AG10803 (cell line): ENCODE measurements at places on chromosomes 5 and 9.
A peak's percentile ranks its signal among the peaks of the same experiment; 100 is the strongest.

GRCh38 chr5:125408448-125409233 lies 662.2 kb upstream of the ZNF608 start:
- DNase-seq = peak; percentile 82

DNA sequence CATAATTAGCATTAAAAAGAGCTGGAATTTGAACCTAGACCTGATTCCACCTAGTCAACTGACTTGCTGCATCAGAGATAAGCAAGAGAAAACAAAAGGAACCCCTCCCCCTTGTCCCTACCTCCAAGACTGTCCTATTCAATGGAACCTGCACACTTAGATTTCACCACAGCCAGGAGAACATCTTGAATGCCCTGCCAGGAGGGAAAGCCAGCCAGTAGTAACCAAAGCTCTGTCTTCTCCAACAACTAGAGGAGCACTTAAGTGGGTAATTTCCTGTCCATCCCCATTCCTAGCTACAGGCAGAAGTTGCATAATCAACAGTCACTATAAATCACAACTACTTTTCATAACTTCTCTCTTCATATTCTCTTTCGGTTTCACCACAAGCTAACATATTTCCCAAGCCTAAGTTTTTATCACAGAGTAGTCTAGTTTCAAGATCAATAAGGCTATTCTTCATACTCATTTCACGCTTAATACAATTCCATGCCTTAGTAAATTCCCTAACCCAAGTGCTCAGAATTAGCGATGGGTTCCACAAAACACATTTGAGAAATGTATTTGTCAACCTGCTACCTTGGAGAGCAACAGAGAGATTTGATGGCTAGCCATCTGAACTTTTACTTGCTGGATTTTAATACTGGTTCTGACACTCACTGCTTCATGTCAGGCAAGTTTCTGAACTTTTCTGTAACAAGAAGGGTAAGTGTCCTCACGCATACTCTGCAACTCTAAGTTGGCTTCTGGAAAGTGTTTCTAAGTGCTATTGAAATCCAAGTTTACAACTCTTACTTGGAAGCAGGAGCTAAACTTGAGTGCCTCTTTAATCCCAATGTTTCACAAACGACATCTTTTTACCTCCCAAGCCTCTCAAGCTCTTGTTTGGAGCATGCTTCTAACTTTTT lies 2.0 kb downstream of the DENND1A start:
- DNase-seq = peak; percentile 83

GRCh38 chr5:15707631-15708030 lies 207.7 kb downstream of the FBXL7 start:
- no peak for DNase-seq

DNA sequence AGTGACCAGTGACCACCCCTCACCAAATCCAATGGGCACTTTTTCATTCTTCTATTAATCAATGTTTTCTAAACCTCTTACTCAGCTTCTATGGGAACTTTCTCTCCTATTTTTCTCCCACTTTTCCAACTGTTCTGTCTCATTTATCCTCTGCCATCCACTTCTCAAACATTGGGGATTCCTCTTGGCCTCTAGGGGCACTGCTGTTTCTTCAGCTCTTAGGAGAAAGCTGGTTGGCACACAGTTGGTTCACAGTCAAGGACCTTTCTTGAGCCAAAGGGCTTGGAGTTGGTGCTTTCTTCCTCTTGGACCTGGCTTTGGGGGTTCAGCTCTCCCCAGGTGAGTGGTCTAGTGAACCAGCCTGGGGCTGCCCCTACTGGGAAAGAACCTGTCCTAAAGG lies 112.2 kb upstream of the LHFPL2 start:
- no peak for DNase-seq

DNA sequence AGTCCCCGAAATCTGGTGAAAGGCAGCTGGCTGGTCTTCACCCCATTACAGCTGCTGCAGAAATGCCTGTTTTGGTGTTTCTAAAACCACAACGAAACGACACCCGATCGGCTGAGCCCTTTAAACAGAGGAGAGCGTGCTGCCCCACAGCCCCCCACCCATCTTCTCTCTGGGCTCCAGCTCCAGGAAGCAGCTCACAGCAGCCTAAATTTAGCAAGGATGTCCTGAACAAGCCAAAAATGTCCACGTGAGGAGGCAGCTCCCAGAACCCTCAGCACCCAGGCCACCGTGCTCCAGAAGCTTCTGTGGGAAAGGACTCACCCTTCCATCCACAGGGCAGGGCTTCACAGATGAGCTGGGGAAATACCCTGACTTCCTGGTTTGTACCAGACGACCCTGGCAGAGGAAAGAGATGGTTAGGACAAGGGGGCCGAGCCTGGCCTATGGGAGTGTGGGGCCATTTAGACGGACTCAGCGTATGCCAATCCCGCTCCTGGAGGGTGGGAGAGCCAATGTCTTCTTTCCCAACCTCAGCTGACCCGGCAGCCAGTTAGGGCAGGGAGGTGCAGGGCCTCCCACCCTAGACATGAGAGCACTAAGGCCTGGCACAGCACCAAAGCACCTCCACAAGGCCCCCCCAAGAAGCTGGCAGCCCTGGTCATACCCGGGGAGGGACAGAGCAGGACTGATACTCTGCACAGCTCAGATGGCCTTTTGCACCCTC lies 39.1 kb upstream of the SARDH start:
- no peak for DNase-seq

DNA sequence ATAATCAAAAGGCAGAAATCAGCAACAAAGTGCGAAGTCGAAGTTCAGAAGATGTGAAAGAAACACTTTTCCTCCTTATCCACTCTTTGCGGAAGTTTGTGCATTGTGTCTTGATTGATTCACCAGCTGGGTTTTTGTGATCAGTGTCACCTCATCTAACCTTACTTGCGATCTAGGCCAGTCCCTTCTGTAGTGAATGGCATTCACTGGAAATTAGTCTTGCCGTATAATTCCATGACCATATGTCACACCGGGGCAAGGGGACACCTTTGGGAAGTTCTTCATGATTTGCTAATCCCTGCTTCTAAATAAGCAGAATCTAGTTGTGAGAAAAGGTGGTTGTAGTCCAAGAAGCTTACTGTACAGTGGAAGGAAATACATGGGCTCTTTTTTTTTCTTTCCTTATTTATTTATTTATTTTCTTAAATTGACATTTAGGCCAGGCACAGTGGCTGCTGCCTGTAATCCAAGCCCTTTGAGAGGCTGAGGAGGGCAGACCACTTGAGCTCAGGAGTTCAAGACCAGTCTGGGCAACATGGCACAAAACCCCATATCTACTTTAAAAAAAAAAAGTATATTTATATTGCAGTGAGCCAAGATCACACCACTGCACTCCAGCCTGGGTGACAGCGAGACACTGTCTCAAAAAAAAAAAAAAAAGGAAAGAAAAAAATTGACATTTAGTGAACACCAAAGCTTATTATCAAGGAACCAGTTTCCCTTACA lies 7.8 kb downstream of the RAI14 start:
- no peak for DNase-seq

GRCh38 chr9:83511051-83511450 lies 27.1 kb downstream of the FRMD3 start:
- peak; percentile 32 for DNase-seq

- no peak for DNase-seq
Observed at GRCh38 chr9:136220017-136220729, 15.2 kb upstream of the LHX3 start.

- no peak for DNase-seq
Observed at GRCh38 chr5:119344231-119344630, 11.6 kb upstream of the TNFAIP8 start.

- peak; percentile 6 for DNase-seq
Observed at GRCh38 chr5:145463634-145464033, 371.5 kb downstream of the PRELID2 start.

DNA sequence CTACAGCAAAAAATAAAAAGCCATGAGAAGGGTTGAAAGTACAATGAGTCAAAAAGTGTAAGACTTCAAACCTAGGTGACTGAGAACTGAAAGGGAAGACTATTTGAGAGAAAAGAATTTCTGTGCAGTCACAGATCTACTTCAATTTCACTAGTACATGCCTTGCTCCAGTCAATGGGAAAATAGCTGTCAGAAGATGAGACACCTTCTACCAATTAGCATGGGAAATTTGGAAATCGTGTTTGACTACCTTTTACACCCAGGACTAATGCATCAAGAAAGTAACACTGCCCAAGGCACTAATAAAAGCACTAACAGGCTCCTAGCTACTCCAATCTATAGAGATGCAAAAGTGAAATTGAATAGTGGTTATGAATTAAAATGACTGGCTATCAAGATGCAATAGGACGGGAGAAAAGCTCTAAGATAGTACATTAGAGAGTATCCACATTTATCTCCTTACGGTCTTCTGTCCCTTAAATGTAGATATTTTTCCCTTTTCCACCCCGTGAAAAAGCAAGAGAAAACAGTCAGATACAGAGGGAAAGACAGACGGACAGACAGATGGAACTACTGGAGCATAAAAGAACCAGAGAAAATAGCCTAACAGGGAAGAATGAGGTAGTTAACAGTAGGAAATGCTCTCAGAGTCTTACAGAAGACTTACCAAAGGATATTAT lies 15.2 kb downstream of the ERP44 start:
- DNase-seq = no peak

GRCh38 chr5:115825948-115826347 lies 9.5 kb upstream of the CDO1 start:
- DNase-seq = no peak

- no peak for DNase-seq
Observed at GRCh38 chr5:948472-949274, 56.0 kb downstream of the TRIP13 start.

DNA sequence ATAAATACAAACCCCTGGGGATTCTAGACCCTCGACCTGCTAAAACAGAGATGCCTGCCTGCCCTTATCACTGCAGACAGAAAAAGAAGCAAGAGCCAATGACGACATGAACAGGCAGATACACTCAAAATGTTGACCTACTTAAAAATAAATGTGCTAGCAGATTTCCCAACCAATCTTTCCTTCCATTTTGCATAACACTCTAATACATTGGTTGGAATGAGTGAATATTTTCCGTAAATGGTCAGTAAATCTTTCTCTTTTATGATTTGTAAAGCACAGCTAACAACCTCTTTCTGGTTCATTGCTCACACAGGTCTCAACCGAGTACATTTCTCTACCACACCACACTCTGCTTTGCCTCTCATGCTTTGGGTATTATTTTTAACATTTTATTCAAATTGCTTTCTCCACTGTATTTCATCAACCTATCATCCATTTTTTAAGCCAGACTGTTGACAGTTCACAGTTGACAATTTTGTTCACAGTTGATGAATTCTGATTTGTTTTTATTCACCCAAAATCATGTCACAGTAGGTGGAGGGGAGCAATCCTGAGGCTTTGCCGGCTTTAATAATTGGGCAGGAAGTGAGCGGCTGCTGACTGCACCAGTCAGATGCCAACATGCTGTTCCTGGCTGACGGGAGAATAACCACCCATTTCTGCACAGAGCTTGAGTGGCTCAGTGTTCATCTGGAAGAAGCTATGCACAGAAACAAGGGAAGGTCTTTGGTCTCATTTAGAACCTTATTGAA lies 426.6 kb downstream of the SPOCK1 start:
- peak; percentile 59 for DNase-seq

- DNase-seq = no peak
Observed at GRCh38 chr5:116388564-116389258, 185.9 kb downstream of the SEMA6A start.

DNA sequence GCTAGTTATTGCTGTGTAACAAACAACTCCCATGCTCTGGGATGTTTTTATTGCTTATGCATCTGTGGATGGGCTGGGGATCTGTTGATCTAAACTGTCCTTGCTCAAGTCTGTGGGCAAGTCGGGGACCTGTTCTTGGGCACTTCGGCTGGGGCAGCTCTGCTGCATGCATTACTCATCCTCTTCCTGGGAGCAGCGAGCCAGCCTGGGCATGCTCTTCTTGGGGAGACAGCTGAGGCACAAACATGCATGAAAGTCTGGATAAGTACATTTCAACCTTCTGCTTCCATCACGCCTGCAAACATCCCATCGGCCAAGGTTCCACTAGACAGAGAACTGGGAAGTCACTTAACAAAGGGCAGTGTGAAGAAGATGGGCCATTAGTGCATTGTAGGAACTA lies 66.3 kb downstream of the ANKRD33B start:
- no peak for DNase-seq

GRCh38 chr9:4306066-4306776 lies 6.4 kb upstream of the GLIS3 start:
- peak; percentile 65 for DNase-seq

GRCh38 chr9:135890190-135891026 lies 16.9 kb downstream of the CAMSAP1 start:
- DNase-seq = no peak

DNA sequence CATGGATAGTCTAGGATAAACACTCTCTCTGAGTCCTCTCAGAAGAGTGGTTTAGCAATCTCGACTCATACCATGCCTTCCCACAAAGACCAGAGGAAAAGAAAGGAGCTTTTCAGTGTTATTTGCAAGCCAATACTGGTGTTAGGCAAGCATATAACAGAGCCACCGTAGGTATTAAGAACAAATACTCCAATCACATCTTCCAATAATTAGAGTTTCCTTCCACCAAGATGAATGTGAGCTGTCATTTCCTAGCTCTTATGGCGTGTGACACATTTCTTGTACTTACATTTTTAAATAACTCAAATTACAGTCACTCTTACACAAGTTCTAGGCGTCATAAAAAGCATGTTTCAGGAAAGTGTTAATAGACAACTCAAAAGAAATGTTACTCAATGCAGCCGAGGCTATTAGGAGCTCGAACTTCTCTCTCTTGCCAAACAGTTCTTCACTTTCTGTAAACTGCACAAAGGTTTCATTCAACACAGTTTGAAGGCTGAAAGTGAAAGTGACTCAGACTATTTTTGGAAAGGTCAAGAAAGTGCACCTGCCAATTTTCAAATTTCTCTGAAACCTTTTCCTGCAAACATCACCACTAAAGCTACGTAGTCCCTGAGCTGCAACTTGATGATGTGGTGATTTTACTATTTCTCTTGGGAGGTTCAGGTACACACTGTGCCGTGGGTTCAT lies 153.8 kb downstream of the AUH start:
- peak; percentile 88 for DNase-seq
